Activated gamma-delta T cell treated with Interleukin-2 at 50 U/mL for 16 hours (primary cell): ENCODE measurements at places on chromosomes 1 and 21.
A peak's percentile ranks its signal among the peaks of the same experiment; 100 is the strongest.

DNA sequence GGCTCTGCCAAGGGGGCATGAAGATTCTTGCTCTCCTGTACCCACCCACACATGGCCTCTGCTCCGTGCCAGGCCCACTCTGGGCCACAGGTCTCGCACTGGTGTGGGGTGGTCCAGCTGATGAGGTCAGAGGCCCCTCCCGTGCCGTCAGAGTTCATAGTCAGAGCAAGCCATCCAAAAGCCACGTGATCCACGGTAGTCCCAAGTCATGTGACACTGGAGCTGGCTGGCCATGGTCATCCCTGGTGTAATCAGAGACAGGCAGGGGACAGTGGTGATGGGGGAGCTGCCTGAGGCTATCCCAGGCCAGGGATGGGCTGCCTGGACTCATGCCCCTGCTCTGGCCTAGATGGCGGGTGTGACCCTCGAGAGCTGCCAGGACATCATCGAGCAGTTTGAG, 10.5 kb downstream of the PLCH2 start:
- no peak for DNase-seq

GRCh38 chr1:73162564-73162963, 880.2 kb upstream of the NEGR1 start:
- DNase-seq = no peak

GRCh38 chr1:85570446-85571180, 9.9 kb upstream of the CCN1 start:
- DNase-seq = no peak

DNA sequence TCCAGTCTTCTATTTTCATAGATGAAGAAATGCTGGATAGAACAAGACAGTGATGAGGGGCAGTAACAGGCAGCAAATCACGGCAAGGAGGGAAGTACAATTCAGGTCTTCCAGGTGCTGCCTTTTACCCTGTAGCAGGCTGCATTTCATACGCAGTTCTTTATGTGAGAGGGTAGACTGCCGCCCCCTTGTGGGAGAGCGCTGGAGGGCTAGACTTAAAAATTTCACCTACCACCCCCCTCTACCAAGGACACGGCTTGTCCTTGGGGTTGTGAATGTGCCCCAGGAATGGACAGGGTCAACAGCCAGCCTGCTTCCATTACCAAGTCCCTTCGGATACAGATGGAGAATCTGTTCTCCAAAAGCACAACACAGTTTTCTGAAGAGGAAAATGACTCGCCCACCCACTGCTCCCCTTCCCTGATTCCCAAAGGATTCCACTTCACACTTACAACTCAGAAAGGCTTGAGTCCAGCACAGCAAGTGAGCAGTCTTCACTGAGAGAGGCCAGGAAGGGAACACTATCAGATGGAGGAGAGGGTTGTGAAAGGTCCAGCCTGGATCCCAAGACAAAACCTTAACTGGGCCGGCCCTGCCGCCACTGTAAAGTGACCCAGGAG, 7.4 kb downstream of the WDR77 start:
- peak; percentile 60 for DNase-seq

- no peak for DNase-seq
Observed at GRCh38 chr1:235098991-235099390, 29.6 kb downstream of the TOMM20 start.

GRCh38 chr1:41045740-41046139, 24.2 kb upstream of the SLFNL1 start:
- DNase-seq = no peak

DNA sequence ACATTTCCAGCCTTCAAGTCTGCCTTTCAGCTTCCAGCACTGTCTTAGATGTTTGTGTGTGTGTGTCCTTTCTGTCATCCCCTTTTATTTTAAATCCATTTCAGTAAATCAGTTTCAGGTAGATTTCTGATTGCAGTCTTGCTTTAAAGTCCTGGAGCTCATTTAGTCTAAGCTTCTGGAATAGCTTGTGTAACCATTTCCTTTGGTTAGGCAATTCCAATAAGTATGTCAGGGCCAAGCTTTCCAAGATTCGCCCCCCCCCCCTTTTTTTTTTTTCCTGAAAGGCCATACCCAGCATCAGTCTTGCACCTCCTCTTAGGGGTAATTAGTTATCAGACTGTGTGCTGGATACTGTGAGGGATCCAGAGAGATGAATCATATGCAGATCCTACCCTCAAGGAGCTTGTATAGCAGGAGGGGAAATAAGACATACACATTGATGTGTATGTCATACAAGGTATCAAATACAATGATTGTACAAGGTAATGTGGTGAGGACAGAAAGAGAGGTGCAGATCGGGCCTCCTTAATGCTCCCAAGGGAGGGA, 41.3 kb downstream of the NFYC start:
- DNase-seq = no peak

GRCh38 chr1:220875260-220875659, 4.0 kb upstream of the HLX start:
- DNase-seq = no peak

- DNase-seq = no peak
Observed at GRCh38 chr1:77467021-77467595, 185.3 kb downstream of the AK5 start.

- no peak for DNase-seq
Observed at GRCh38 chr21:29433366-29434059, 134.8 kb downstream of the BACH1 start.

GRCh38 chr1:60063561-60063960, 10.0 kb downstream of the C1orf87 start:
- DNase-seq = no peak

DNA sequence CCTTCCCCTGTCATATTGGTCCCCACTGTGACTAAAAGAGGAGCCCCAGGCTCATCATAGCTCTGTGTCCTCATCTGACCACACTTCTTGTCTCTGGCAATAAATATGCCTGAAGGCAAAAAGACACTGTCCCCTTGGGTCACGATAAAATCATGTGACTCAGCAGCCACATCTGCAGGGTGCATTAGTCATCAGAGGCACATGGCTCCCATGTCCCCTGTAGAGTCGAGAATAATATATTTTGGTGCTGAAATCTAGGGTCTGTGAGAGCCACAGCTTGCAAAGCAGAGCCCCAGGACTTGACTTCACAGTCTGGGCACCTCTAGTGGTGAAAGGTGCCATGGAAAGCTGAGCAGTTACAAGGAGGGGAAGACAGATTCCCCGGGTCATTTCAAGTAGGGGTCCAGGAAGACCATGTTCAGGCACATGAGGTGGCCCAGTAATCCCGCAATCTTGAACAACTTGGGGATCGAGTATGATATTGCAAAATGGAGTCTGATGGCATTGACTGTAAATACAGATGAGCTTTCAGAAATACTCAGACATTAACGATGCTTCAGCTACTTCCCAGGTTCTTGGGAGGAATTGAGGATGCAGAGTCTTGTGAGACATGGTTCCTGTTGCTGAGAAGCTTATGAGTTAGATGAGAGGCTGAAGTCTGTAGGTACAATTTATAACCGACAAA, 68.6 kb downstream of the SLC35F3 start:
- DNase-seq = no peak

DNA sequence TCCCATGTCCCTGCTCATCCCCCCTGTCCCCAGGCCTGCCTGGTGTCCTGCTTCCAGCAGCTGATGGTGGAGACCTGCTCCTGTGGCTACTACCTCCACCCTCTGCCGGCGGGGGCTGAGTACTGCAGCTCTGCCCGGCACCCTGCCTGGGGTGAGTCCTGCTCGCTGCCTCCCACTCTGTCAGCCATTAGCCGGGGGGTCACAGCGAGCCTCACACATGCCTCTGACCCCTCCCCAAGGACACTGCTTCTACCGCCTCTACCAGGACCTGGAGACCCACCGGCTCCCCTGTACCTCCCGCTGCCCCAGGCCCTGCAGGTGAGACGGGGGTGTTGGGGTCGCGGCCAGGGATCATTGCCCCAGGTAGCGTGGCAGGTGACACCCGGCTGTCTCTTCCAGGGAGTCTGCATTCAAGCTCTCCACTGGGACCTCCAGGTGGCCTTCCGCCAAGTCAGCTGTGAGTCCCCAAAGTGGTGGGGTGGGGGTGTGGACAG, 10.0 kb downstream of the SCNN1D start:
- DNase-seq = peak; percentile 44

DNA sequence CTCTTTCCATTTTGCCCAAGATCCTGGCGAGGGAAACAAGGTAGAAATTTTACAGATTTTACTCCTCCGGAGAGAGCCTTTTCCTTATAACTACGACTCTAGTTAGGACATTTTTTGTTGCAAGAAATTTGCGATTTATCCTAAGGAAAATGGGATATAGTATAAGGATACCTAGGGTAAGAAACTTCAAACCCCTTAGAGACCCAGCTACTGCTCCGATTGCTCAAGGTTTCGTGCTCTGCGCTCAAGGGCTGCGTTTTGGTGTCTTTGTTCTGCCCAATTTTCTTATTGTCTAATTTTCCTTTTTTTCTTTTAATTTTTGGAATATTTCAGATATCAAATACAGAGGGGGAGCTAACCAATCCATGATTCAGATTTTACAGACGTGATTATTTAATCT, 1.5 kb downstream of the TTC3 start:
- no peak for DNase-seq

GRCh38 chr21:34113842-34114241, 40.5 kb downstream of the MRPS6 start:
- no peak for DNase-seq

GRCh38 chr1:47985018-47985417, 12.2 kb downstream of the TRABD2B start:
- no peak for DNase-seq

DNA sequence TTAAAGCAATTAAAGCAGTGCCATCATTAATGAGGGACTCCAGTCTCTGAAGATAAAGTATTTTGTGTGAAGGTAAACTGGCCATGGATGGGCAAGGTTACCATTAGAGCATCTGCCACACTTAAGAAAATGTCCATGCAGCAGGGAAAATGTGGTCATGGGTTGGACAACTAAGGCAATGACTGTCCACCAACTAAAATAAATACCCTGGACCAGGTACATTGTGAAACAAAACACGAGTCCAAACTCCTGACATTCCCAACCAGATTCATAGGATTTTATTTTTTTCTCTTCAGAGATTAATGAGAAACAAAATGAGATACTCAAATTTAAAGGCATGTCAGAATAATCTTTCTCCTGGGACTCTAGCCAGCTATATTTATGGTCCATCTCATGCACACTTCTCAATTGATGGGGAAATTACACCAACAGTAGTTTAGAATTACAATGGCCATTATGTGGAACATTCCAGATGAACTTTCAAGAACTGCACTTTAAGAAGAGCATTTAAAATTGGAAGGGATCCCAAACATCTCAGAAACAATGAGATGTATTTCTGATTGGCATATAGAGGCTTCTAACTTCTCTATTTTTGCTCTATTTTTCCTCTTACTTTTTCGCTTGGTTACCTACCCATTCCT, 8.1 kb downstream of the GBP7 start:
- DNase-seq = no peak

- no peak for DNase-seq
Observed at GRCh38 chr1:228752675-228753265, 17.5 kb downstream of the RHOU start.

DNA sequence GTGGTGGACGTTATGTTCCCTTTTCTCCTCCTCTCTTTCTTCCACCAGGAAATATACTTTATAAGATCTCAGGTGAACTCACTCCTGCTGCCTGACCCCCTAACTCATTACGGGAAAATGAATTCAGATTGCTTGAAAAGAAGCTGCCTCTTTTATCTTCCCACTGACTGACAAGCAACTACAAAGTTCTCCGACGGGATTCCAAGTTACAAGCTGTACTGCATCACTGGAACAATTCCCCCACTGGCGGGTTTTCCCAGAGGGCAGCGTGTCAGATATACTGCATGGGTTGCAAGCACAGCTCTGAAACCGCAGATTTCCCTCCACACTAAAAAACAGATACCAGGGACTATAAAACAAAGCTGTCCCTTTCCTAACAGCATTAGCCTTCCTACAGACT, 390.6 kb downstream of the KCTD3 start:
- DNase-seq = no peak

GRCh38 chr1:193311226-193311948, 125.0 kb upstream of the B3GALT2 start:
- no peak for DNase-seq

DNA sequence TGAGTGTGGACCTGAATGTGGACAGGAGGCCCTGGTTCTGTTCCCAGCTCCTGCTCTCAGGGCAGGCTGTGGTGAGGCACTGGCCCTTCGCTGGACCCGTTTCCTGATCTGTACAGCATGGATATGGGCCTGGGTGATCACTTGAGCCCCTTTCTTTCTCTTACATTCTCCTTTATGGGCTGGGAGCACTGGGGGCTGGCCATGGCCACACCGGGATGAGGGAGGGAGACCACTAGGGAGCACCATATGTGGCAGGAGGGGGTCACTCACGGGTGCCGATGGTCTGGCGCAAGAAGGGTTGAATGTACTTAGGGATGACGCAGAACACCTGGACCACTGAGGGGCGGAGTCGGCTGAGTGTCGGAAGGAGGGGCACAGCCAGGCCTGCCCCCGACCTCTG, 2.7 kb downstream of the DCST2 start:
- no peak for DNase-seq

DNA sequence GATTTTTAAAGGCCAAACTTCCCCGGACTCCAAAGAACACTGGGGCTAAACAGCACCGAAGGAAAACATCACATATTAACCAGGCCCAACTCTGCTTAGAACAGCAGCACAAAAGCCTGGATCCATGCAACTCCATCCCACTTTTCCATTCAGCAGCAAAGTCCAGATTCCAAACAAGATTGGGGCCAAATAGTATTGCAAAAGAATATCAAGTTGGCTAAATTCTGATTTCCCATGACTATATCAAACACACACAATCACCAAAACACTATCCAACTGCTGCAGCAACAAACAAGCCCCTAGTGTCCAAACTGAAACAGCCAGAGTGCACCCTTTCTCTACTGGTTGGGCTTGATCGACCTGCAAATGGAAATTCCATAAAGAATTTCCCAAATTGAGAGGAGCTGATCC, 19.4 kb upstream of the TMEM125 start:
- DNase-seq = no peak

DNA sequence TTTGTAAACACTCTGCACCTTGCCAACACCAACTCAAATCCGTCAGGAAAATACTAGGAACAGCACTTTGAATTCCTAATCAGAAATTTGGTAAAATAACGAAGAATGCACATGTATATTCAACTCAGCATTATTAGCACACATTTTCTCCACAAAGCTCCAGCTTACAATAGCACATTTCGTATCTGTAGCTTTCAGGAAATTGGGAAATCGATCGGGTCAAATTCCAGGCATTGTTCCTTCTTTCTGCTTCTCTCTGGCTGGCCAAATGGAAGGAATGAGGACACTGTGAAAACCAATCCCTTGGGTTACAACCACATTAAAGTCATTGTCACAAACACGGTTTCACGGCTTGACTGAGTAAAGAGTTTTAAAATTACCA, 58.6 kb downstream of the NPHP4 start:
- no peak for DNase-seq
